ENCODE measurements at places on chromosomes 5 and 9.
A peak's percentile ranks its signal among the peaks of the same experiment; 100 is the strongest.

DNA sequence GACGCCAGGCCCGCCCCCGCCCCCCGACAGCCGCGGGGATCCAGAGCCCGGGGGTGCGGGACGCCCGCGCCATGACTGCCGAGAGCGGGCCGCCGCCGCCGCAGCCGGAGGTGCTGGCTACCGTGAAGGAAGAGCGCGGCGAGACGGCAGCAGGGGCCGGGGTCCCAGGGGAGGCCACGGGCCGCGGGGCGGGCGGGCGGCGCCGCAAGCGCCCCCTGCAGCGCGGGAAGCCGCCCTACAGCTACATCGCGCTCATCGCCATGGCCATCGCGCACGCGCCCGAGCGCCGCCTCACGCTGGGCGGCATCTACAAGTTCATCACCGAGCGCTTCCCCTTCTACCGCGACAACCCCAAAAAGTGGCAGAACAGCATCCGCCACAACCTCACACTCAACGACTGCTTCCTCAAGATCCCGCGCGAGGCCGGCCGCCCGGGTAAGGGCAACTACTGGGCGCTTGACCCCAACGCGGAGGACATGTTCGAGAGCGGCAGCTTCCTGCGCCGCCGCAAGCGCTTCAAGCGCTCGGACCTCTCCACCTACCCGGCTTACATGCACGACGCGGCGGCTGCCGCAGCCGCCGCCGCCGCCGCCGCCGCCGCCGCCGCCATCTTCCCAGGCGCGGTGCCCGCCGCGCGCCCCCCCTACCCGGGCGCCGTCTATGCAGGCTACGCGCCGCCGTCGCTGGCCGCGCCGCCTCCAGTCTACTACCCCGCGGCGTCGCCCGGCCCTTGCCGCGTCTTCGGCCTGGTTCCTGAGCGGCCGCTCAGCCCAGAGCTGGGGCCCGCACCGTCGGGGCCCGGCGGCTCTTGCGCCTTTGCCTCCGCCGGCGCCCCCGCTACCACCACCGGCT, 1.0 kb downstream of the FOXE1 start:
- DNase-seq: peak; percentile 56

DNA sequence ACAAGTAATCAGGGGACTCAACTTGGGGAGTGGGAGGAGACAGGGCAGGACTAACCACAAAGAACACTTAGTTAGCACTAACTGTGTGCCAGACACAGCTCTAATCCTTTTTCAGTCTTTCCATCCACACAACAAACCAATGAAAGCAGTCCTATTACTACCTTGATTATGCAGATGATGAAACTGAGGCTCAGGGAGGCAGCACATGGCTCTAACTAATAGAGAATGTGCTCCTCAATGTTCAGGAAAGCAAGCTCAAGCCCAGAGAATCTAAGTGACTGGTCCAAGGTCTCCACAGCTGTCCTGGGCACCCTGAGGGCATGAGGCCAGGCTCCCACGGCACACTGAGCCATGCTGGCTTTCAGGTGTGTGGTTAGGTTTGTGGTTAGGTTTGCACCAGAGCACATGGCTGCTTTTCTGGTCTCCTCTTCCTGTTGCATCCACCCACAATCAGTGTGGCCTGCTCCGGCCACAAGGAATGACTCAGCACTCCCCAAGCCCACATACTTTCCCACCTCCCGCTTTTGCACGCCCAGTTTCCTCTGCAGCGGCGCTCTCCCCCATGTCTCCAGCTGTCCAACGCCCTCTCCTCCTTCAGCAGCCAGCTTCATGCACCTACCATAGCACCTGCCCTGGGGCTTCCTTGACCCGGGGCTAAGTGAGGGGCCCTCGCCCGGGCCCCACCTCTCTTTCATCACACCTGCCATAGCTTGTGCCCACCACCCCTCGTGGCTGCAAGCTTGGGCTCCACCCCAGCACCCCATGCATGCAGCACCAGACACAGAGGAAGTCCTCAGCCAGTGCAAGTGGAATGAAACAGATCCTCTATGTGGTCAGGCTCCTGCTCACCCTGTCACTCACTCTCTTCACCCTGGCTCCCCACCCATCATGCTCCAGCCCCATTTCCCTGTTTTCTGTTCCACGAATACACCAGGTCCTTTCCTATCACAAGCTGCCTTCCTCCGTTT, 133.1 kb downstream of the GABBR2 start:
- no peak for DNase-seq

GRCh38 chr5:18375641-18376040, 741.4 kb downstream of the TAF11L14 start:
- no peak for DNase-seq

- DNase-seq: no peak
Measured at GRCh38 chr9:116155698-116156039, 2.1 kb downstream of the PAPPA start.

DNA sequence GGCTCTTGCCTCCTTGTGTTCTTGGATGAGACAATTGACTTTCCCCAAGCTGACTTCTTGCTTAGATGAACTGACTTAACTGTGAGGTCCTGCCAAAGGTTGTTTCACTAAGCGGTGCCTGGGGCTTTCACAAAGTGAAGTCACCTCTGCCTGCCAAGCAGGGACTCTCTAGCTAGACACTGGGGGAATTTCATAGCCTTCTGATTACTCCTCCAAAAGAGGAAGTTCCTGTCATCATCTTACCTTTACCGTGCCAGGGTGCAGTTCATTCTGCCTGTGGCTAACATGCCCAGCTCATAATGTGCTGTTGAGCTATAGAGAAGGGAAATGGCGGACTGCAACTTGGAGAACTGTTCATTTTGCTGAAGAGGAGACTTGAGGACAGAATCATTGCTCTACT, 472.0 kb upstream of the WWC1 start:
- DNase-seq: no peak

DNA sequence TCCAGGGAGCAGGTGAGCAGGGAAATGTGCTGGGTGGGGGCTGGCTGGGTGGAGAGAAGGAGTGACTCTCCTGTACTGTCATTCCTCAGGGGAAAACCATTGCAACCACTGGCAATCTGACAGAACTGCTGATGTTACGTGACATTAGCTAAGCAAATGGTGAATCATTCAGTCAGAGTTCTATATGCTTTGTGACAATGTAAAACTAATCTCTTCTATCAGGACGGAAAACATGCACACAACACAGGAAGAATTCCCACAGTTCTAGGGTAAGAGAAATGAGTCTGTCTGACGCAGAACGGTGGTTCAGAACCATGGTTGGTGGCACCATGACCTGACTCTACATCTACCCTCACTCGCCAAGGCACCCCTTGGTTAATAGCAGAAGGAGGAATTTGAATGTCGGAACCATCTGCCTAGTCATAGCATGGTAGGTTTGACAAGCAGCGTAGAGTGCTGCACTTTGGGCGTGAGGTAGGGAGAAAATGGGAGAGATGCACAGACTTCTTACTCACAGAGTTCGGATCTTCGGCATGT, 243.6 kb upstream of the PANK3 start:
- no peak for DNase-seq

GRCh38 chr5:41983284-41983683, 58.2 kb downstream of the FBXO4 start:
- no peak for DNase-seq

GRCh38 chr5:31470608-31471007, 61.3 kb downstream of the DROSHA start:
- no peak for DNase-seq

GRCh38 chr9:130765137-130766020, 69.7 kb upstream of the ABL1 start:
- DNase-seq: no peak

DNA sequence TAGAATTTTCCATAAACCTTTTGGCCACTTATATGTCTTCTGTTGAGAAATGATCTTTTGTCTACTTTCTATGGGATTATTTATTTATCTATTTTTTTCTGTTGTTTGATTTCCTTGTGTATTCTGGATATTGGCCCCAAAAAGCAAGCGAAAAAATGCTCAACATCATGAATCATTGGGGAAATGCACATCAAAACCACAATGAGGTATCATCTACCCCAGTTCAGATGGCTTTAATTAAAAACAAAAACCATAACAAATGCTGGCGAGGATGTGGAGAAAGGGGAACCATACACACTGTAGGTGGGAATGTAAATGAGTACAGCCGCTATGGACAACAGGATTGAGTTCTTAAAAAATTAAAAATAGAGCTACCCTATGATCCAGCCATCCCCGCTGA, 125.0 kb upstream of the LPCAT1 start:
- DNase-seq: no peak

DNA sequence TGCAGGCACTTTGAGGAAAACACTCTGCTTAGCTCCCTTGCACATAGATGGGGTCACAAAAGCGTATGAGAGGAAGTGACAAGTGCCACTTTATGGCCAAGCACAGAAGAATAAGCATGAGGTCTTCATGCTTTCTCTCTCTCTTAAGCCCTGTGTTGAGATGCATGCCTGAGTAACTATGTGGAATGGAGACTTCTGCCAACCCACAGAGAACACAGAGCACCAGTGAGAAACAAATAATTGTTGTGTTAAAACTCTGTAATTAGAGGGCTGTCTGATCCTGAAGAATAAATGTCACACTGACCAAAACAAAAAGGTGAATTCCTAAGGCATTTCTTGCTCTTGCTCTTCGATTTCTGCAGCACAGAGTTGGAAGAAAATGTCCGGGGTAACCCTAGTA, 488.5 kb downstream of the CTNND2 start:
- no peak for DNase-seq

- DNase-seq: no peak
Measured at GRCh38 chr5:148342371-148343045, 7.1 kb downstream of the SPINK9 start.

GRCh38 chr9:122605691-122606090, 8.8 kb upstream of the OR1Q1 start:
- no peak for DNase-seq

- no peak for DNase-seq
Measured at GRCh38 chr9:121326130-121326838, 43.8 kb downstream of the STOM start.

GRCh38 chr9:36742264-36742663, 169.6 kb downstream of the MELK start:
- no peak for DNase-seq

GRCh38 chr9:16633794-16634193, 236.7 kb downstream of the BNC2 start:
- no peak for DNase-seq

- no peak for DNase-seq
Measured at GRCh38 chr5:73419465-73420390, 28.8 kb downstream of the FOXD1 start.

DNA sequence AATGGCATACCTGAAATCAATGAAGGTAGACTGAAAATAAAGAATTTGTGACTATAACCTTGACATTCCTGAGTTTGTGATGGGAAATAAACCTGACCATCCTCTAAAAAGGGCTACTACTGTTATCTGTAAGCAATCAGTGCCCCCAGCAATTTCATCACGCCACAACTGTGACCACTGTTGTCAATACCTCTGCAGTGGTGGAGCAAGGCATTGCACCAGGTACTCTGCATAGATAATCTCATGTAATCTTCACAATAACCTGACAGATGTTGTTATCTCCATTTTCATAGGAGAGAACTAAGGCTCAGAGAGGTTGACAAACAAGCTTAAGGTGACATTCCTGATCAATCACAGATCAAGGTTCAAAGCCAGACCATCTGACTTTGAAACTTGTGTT, 38.5 kb upstream of the FRRS1L start:
- DNase-seq: no peak

- no peak for DNase-seq
Measured at GRCh38 chr5:150651924-150652671, 9.0 kb upstream of the MYOZ3 start.

- DNase-seq: no peak
Measured at GRCh38 chr5:59684388-59685190, 208.9 kb downstream of the PDE4D start.

GRCh38 chr5:168300326-168301182, 9.1 kb downstream of the WWC1 start:
- DNase-seq: no peak

DNA sequence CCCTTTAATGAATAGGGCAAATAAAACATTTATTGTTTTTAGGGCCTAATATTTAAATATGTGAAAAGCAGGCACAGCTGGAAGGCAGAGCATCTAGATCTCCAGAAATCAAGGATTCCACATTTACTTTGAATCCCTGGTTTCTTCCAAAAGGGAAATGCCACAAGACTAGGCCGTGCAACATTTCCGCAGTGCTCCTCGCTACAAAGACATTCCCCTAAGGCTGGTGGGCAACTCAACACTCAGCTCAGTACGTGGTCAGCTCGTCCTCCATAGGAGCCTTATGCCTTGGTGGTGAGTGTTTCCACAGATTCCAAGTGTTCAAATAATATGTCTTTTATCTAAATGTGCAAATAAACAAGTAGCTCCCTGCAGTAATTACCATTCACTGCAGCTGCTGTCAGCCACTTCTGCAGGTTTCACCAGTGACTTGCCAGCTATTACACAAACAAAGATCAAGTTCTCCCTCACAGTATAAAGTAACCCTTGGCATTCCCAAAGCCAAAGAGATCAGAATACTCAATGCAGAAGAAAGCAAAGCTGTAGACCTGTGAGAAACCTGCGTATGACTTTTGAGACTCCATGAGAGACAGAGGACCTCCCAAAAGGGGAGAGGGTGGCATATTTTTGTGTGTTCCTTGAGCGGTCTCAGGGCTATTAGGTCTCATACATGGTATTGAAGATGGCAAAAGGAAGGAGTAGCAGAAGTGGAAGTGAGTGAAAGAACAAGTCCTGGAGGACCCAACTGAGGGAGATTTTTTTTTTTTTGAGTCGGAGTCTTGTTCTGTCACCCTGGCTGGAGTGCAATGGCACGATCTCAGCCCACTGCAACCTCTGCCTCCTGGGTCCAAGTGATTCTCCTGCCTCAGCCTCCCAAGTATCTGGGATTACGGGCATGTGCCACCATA, 38.0 kb upstream of the TENT2 start:
- no peak for DNase-seq

DNA sequence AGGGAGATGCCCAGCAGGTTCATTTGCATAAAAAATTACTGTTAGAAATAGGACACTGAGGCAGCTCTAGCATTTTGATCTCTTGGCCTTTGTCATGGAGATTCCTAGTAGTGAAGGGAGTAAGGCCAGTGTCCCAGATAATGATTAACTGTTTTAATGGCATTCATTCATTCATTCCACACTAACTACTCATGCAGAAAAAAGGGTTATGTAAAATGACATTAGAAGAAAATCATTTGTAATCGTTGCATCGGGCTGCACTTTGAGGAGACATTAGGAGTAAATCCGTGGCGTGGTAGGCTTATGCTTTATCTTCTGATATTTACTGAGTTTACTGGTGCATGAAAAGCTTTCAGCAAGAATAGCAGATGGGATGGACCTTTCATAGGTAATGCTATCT, 82.6 kb upstream of the GRHPR start:
- no peak for DNase-seq

- no peak for DNase-seq
Measured at GRCh38 chr9:34087370-34087769, 38.7 kb upstream of the UBAP2 start.

DNA sequence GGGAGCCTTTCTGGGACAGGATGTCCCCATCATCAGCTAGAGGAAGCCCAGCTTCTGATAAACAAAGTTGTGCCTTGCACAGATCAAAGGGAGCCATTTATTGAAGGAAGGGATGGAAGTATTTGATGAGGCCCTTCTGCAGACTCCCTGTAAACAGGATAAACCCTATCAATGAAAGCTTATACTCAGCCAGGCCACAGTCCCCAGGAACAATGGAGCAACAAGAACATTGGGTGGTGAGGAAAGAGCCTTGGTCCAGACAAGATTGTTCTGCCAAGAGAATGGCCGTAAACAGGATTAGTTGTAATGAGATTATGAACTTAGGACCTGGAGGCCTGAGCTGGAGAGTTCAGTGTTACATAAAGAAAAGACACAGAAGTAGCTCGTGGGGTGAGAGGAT, 40.5 kb upstream of the LIFR start:
- no peak for DNase-seq

- no peak for DNase-seq
Measured at GRCh38 chr5:114367029-114367428, 5.2 kb downstream of the KCNN2 start.
